ENCODE measurements at places on chromosomes 5 and 9.

DNA sequence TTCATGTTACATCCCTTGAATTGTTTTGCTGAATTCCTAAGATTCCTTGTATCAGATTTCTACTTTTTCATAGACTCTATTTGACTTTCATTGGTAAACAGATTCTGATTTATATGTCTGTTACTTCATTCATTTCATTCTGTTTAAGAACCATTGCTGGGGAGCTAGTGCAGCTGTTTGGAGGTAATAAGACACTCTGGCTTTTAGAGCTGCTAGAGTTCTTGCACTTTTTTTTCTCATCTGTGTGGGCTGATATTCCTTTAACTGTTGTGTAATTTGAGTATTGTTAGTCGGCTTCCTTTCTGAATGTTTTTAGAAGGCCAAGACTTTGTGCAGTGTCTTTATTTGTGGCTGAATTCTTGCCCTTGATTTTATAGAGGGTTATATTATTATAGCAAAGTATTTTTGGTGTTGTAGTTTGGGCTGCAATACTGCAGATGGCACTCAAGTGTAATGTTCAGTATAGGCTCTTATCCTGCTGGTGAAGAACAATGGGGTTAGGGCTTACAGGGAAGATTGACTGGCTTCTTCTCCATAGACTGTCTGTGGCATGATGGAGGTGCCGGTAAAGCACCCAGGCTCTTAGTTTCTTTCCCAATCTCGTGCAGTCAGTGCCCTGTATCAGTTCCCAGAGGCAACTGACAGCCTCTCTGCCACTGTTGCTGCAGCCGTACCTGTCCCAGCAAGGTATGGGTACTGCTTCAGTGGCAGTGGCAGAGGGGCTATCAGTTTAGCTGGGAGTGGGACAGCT is 162.2 kb downstream of the OXCT1 start:
- DNase-seq: peak; percentile 34

DNA sequence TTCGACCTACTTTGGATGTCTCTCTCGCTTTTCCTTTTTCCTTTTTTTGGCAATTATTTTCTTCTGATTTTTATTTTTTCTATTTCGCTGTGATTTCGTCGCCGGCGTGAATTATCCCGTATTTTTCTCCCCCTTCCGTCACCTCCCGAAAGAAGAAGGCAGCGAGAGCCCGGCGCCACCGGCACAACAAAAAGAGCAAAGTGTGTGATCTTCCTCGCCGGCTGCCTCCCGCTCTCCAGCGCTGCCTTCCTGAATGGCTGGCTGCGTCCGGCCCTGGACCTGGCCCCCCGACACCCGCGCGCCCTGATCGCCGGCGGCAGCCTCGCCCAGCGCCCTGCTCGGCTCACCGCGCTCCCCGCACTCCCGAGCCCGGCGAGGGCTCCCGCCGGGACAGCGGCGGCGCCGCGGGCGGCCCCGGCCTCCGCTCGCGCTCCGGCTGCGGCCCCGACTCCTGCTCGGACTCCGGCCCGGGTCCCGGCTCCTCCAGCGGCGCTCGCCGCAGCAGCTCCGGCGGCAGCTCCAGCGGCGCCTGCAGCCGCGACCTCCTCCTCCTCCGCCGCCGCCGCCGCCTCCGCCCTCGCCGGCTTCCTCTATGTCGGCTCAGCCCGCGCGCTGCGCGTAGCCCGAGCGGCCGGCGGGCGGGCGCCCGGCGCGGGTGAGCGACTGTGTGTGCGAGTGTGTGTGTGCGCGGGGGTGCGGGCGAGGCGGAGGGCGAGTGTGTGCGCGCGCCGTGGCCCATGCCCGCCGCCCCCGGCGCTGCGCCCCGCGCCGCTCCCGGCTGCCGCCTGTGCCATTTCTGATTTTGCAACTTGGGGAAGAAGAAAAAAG is 960 bp downstream of the NR2F1 start:
- peak; percentile 60 for DNase-seq

- DNase-seq: no peak
Measured at GRCh38 chr5:103393101-103393754, 134.7 kb downstream of the MACIR start.

DNA sequence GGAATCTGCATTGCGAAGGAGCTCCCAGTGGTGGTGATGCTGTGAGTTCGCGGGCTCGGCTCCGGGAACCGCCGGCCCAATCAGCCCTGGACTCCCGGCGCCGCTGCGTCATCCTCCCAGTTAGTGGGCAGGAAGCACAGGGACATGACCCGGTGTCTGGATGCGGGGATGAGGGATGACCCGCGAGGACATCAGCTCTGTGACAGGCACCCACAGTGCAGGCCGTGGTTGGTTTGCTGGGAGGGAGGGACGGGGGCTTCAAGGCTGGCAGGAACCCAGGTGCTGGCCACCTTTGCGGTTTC is 996 bp downstream of the NXNL2 start:
- DNase-seq: no peak

All from NCI-H146 (cell line).